ENCODE measurements at places on chromosomes 6 and 20.

DNA sequence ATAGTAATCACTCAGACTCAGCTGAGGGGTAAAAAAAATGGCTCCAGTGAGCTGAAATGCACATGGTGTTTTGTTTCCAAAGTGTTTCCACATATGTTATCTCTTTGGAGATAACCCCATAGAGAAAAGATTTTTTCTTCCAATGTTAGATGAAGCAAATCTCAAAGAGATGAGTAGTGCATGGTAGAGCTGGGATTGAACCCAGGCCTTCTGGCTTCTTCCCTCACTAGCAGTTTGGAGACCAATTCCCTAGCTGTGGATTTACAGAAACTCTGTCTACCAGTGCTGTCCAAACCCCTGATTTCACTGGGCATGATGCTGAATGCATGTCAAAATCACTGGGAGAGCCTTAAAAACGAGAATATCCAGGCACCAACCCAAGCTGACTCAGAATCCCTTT lies 165.1 kb downstream of the LRFN2 start:
- no peak for DNase-seq

- DNase-seq = no peak
These were observed at the start of gene RIMS4 for GRCh38 chr20:44810391-44811149. Gene RIMS4, minus strand, starts transcription at chr20:44810546. Its CDS starts 275 bp downstream, at chr20:44810271.

- no peak for DNase-seq
These were observed 135.9 kb downstream of the JPH2 start for GRCh38 chr20:44050925-44051660.

DNA sequence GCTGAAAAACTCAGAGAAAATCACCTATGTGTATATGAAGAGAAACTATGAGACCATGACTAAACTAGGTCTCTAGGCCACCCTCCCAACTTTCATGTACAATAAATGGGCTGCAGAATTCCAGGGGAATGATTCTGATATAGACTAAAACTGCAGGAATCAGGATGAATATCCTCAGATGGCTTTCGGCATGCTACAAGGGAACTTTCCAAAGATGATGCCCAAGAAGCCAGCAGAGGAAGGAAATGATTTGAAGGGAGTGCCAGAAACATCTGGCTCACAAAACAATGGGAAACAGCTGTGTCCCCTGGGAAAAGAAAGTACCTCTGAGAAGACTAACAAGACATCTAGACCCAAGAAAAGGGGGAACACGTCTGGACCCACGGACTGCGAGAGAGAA lies 41.1 kb downstream of the PLN start:
- no peak for DNase-seq

- DNase-seq = no peak
These were observed 4.9 kb downstream of the TAGAP start for GRCh38 chr6:159039885-159040258.

DNA sequence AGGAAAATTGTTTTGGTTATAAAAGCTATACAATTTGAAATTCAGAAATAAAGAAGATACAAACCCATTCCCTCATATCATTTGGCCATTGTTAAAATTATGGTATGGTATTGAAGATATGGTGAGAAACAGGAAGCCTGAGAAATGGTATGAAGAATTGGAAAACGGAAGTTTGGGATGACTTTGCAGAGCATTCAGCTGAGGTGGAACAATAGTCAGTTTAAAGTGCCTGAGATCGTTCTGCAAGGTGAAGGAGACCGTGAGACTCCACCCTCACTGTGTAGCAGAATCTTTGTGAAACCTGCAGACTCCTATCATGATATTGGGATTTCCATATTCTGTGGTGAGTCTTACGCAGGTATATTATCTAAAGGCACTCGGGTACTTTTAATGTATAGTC lies 97.3 kb downstream of the ADGRB3 start:
- no peak for DNase-seq

- no peak for DNase-seq
These were observed 59.7 kb upstream of the SNX9 start for GRCh38 chr6:157763129-157763903.
